A375 (cell line): ENCODE measurements at places on chromosomes 5 and 9. TPM values are rescaled to one million over a fixed set of nuclear protein-coding genes. Genes with fewer than 3 reads are reported as not detected.

SMIM33 gene
- not detected in 2 replicates for total RNA-seq

NPR2 gene
- total RNA-seq, result 2.0 and 5.1 TPM in 2 replicates

CAMK2A gene
- total RNA-seq, result not detected in 2 replicates

CFAP77 gene
- 0.26 TPM in 1 of 2 replicates, not detected in the other for total RNA-seq

NIM1K gene
- total RNA-seq, result 0.45 and 0.91 TPM in 2 replicates

GPX8 gene
- 33.2 and 39.3 TPM in 2 replicates for total RNA-seq

DDX4 gene
- not detected in 2 replicates for total RNA-seq

HSPA9 gene
- 529 and 553 TPM in 2 replicates for total RNA-seq

HAPLN1 gene
- 170 and 177 TPM in 2 replicates for total RNA-seq

PCDHA5 gene
- 2.5 and 3.0 TPM in 2 replicates for total RNA-seq

KLHL3 gene
- total RNA-seq, result 2.0 and 2.8 TPM in 2 replicates

CTSV gene
- 0.83 and 0.90 TPM in 2 replicates for total RNA-seq

PCDHB8 gene
- total RNA-seq, result 6.5 and 6.6 TPM in 2 replicates

MYMK gene
- total RNA-seq, result not detected in 2 replicates

PCDHA11 gene
- 1.9 and 4.9 TPM in 2 replicates for total RNA-seq

IL7R gene
- 7.3 and 8.3 TPM in 2 replicates for total RNA-seq

SAPCD2 gene
- total RNA-seq, result 26.8 and 28.7 TPM in 2 replicates

PJA2 gene
- total RNA-seq, result 29.2 and 32.0 TPM in 2 replicates

WDR31 gene
- 1.2 and 1.3 TPM in 2 replicates for total RNA-seq

MLANA gene
- total RNA-seq, result not detected in 2 replicates

HTR4 gene
- total RNA-seq, result not detected in 2 replicates

CYLC2 gene
- not detected in 2 replicates for total RNA-seq

PCDHB5 gene
- 12.2 and 12.4 TPM in 2 replicates for total RNA-seq

EIF4E1B gene
- not detected in 2 replicates for total RNA-seq

KIF4B gene
- 0.03 and 0.04 TPM in 2 replicates for total RNA-seq

MZB1 gene
- total RNA-seq, result 1.4 TPM in 1 of 2 replicates, not detected in the other

FAT2 gene
- not detected in 2 replicates for total RNA-seq

ZFR gene
- total RNA-seq, result 63.8 and 75.0 TPM in 2 replicates

IFNA13 gene
- not detected in 2 replicates for total RNA-seq

SLC34A3 gene
- not detected in 2 replicates for total RNA-seq

MAP1B gene
- total RNA-seq, result 21.7 and 27.6 TPM in 2 replicates

SIT1 gene
- not detected in 2 replicates for total RNA-seq

SLC45A2 gene
- 0.49 and 0.69 TPM in 2 replicates for total RNA-seq

PCDHB13 gene
- total RNA-seq, result 2.4 and 2.9 TPM in 2 replicates

CARTPT gene
- not detected in 2 replicates for total RNA-seq

TAF1L gene
- 0.04 TPM in 1 of 2 replicates, not detected in the other for total RNA-seq

INSL6 gene
- total RNA-seq, result not detected in 2 replicates

SPAAR gene
- total RNA-seq, result 0.60 TPM in 1 of 2 replicates, not detected in the other

WNK2 gene
- 0.98 and 1.5 TPM in 2 replicates for total RNA-seq

FAM153A gene
- not detected in 2 replicates for total RNA-seq

ANKRD34B gene
- not detected in 2 replicates for total RNA-seq

PFN3 gene
- not detected in 2 replicates for total RNA-seq

ZNF483 gene
- total RNA-seq, result 3.3 and 3.8 TPM in 2 replicates

JAKMIP2 gene
- 2.5 and 2.6 TPM in 2 replicates for total RNA-seq

ADRB2 gene
- 11.4 and 17.7 TPM in 2 replicates for total RNA-seq

ANKRD31 gene
- 0.32 and 0.34 TPM in 2 replicates for total RNA-seq

NIPBL gene
- total RNA-seq, result 16.5 and 17.2 TPM in 2 replicates

JAK2 gene
- total RNA-seq, result 3.8 and 4.8 TPM in 2 replicates

TAF11L10 gene
- not detected in 2 replicates for total RNA-seq

FOXI1 gene
- total RNA-seq, result not detected in 2 replicates

RGS7BP gene
- not detected in 2 replicates for total RNA-seq

PLAC8L1 gene
- total RNA-seq, result 0.19 and 0.34 TPM in 2 replicates
